ENCODE measurements at places on chromosomes 4 and X. TPM values are rescaled to one million over a fixed set of nuclear protein-coding genes. Genes with fewer than 3 reads are reported as not detected.
A peak's percentile ranks its signal among the peaks of the same experiment; 100 is the strongest.

IL15 gene
- total RNA-seq: 0.76 TPM

BEX2 gene
- total RNA-seq: 8.3 TPM

- H3K4me1 ChIP-seq: no peaks in the 10 kb centered on the region
- no peaks in the 10 kb centered on the region for H3K36me3 ChIP-seq
- no peak overlapping the region for H3K4me3 ChIP-seq
- no peak overlapping the region for H3K27ac ChIP-seq
Measured at GRCh38 chr4:136489101-136489500, 1043.2 kb downstream of the PCDH18 start.

DNA sequence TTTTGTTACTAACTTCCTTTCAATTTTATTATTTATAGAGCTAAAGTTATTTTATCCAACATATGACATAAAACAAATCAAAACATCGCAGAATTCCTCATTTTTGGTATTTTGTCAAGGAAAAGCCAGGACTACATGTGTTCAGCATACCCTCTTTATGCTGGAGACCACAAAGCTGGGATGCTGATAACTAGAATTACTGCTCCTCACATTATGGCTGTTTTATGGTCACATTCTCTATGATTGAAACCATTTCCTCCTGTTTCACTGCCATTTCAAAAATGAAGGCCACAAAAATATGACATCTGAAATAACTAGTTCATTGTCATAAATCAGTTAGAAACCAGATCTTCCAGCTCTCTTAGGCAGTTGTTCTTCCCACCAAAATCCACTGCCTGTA is 41.7 kb downstream of the KLHL34 start:
- H3K27me3 ChIP-seq: no peaks in the 10 kb centered on the region
- H3K36me3 ChIP-seq: no peaks in the 10 kb centered on the region
- H3K4me3 ChIP-seq: no peak overlapping the region
- no peak overlapping the region for H3K27ac ChIP-seq

DNA sequence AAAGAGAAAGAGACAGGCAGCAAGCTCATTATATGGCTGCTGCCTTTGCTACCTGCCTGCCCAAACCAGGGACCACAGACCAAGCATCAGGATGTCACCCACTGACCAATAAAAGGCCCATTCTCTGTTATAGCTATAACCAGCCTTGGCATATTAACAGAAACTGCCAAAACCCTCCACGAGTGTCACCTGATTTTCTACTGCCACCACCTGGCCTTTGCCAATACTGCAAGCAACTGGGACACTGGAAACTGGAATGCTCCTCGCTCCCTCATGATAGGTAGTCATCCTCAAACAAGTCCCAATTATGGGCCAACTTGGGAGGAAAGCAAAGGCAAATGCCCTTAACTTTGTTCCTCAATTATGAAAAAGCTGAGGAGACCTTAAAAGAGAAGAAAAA is 76.0 kb downstream of the SPIN4 start:
- H3K4me3 ChIP-seq: no peak overlapping the region
- no peak overlapping the region for H3K27ac ChIP-seq
- peak; percentile 18 for DNase-seq
- H3K27me3 ChIP-seq: no peaks in the 10 kb centered on the region

DNA sequence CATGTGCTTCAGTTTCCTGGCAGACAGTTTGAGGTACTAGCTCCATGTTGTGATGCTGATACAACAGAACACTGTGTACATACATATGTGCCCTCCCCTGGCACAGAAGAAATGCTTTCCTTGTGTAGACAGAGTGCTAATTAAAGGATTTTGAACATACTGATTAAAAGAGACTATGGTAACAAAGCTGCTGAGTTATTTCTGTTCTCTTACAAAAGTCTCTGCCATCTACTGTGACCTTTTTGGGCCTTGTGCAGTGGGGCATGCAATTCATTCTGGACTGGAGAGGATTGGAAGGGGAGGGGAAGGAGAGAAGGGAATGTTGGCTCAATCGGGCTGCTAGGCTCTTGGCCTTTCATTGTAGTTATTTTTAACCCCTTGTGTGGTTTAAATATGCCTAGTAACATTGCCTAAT is 6.0 kb downstream of the PDLIM5 start:
- H3K36me3 ChIP-seq: peaks cover 25% of the 10 kb centered on the region
- no peak overlapping the region for H3K4me3 ChIP-seq
- no peak overlapping the region for H3K27ac ChIP-seq
- no peaks in the 10 kb centered on the region for H3K27me3 ChIP-seq
- no peak for DNase-seq

DNA sequence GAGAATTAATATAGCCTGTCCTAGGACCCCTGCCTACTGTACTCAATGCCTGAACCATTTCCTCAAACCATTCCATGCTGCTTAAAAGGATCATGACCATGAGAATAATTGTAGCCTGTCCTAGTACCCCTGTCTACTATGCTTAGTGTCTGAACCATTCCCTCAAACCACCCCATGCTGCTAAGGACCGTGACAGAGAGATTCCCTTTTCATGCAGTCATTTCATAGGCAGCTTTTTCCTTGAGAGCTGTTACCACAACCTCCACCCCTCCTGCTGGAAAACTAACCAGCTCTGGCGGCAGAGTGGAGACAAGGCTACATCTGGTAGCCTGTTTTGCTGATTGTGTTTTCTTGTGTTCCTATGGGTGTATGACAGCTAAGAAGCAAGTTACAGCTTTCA is 174.9 kb upstream of the SMARCAD1 start:
- no peaks in the 10 kb centered on the region for H3K36me3 ChIP-seq
- H3K4me3 ChIP-seq: no peak overlapping the region
- DNase-seq: no peak

Data from K562 (cell line).